GM13976 (cell line): ENCODE measurements at places on chromosomes 3 and 15.

DNA sequence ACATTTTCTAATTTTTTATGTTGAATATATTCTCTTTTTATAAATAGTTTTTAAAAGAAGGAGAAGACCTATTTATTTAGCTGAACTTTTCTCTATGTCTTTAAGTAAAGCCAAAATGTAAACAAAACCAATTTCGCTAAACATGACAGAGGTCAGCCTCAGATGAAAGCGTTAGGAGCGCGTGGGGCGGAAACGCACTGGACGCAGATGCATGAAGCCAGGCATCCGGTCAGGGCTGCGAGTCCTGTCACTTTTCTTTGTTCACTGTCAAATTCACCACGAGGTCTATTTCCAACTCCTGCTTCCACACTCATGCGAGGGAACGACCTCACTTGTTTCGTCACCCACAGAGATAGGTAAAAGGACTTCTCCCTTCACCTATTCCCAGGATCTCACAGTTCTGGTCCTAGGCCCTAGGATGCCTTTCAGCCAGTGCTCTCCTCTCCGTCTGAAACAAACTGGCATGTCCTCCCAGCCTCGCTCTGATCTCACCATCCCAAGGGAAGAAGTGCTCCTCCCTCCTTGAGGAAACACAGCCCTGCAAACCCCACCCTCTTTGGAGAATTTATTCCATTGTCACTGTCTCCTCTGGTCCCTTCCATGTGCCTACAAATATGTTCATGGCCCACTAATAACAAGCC is 57.9 kb downstream of the ITGB5 start:
- DNase-seq: no peak

GRCh38 chr3:149792452-149793270 is at the start of gene ANKUB1:
Gene ANKUB1 (minus strand): TSS chr3:149792554. CDS start chr3:149792366, 188 bp downstream.
- no peak for DNase-seq

DNA sequence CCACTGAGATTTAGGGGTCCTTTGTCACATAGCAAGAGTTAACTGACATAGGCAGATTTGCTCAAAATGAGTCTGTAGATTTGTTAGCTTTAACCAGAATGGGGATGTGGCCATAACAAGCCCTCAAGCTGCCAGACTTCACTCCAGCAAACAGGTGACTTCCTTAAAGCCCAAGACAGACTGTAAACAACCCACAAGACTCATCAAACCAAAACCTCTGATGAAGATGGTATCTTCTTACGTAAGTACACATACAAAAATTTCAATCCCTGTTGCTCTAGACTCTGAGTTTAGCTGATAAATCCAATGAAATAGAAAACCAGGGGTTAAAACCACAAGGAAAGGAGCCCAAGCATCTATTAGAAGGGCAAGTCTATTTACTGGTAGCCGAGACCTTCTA is 18.2 kb upstream of the ZBTB20 start:
- no peak for DNase-seq

DNA sequence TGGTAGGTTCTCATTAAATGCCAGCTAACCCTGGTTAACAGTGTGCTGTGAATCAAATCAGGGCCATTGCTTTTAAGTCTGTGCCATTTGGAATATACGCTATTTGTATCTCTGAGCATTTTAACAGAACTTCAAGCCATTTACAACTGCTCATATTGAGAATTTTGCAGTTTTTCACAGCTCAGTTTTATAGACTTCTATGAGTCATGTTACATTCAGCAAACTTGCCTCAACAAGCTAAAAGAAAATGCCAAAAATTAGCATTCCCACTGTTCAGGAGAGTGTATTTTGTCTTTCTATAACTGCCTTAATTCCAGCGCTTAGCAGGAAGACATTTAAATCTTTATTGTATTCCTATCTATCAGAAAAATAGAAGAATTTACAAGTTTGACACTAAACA is 196.4 kb downstream of the GBE1 start:
- DNase-seq: no peak

DNA sequence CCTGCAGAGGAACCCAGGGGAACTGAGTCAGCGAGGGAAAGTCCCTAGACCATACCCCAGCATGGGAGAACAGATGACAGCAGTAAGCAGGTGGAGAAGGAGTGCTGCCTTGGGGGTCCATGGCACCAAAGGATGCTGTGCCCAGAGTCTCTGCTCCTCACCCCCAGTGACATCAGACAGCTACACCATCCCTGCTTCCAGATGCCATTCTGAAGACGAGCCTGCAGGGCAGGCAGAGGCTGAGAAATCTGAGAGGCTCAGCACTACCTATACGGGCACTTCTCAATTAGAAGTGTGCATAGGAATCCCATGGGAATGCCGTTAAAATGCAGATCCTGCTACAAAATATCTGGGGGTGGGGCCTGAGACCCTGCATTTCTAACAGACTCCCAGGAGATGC is 211.3 kb upstream of the NSMCE3 start:
- DNase-seq: no peak

DNA sequence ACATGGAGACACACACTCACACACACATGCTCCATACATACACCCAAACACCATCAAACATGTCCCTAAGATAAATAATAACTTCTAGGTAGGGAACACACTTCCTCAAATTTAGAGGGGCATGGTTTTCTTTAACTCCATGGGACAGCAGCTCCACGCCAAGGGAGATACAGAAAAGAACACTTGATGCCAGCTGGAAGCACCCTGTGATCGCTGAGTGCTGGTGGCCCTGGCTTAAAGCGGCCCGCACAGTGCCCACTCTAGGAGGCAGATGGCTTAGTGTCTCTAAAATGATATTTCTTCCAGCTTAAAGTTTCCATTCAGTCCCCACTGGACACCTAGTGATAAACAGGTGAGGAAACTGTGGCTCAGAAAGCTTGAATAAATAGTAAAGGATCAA is 232.9 kb downstream of the UACA start:
- no peak for DNase-seq

DNA sequence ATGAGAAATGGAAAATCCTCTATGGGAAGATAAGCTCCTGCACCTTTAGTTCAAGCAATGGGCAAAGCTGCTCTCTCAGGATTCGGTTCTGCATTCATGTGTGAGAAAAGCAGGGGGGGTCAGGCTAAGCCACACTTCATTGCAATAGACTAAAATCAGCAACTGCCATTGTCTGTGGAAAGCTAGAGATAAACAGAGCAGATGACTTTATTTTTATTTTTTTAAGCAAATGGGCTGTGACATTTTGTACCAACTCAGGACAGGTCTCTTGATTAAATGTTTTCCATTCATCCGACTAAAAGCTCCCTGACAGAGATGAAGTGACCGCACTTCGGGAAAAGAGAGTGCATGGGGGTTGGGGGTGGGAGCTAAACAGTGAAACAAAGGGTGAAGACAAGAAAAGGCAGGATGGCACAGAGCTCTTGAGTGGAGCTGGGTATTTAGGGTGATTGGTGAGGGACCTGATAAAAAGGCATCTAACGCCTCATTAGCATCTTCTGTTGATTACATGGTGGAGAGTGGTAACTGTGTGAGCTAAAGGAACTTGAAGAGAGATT is 987.4 kb downstream of the TUSC7 start:
- DNase-seq: no peak

DNA sequence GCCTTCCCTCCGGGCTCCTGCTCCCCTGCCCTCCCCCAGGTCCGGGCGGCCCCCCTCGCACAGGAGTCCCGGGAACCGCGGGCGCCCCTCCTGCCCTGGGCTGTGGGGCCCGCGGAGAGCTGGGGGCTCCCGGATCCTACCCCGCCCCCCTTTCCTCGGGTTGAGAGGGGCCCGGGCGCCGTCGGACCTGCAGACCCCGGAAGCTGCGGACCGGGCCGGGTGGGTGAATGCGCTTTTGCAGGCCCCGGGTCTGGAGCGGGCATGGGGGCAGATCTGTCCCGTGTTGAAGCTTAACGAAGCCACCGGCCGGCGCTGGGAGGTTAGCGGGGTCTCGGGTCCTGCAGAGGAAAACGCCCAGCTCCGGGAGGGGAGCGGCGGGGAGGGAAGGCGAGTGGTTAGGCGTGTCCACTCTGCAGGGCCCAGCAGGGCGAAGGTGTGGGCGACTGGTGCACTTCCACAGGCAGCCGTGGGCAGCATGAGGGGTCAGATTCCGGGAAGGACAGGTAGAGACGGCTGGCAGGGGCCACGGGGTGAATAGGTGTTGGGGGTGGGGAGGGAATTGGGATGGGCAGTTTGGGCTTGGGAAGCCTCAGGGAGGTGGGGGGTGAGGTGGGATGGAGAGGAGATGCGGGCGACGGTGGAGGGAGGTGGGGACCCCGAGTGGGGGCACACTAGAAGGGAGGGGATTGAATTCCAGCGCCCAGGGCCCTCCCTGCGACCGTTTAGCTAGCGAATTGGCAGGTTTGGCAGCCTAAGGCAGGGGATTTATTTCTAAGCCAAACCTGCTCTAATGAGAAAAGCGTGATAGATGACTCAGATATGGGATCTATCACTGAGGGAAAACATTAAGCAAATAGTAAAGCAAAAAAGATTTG is 635 bp downstream of the CD276 start:
- peak; percentile 47 for DNase-seq

GRCh38 chr3:126880901-126881300 is 102.0 kb upstream of the PLXNA1 start:
- DNase-seq: no peak

DNA sequence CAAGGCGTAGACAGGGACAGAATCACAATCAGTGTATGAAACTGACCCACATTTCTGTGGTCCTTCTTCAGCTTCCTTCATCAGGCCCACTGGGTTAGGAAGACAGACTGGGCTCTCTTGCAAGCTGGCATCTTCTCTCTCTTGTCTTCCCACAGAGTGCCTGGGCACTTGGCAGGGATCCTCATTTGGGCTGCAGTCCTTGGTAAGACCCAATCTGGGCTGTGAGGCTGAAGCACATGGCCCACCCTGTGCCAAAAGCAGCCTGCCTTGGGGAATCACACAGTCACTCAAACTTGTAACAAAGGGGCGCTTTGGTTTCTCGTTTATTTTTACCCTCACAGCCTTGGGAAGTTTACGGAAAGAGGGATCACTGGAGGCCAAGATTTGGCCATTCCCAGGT is 8.2 kb upstream of the EPHB3 start:
- DNase-seq: no peak
